ENCODE measurements at places on chromosomes 11 and 22. TPM values are rescaled to one million over a fixed set of nuclear protein-coding genes. Genes with fewer than 3 reads are reported as not detected.

The GPR83 gene
- not detected for total RNA-seq

DNA sequence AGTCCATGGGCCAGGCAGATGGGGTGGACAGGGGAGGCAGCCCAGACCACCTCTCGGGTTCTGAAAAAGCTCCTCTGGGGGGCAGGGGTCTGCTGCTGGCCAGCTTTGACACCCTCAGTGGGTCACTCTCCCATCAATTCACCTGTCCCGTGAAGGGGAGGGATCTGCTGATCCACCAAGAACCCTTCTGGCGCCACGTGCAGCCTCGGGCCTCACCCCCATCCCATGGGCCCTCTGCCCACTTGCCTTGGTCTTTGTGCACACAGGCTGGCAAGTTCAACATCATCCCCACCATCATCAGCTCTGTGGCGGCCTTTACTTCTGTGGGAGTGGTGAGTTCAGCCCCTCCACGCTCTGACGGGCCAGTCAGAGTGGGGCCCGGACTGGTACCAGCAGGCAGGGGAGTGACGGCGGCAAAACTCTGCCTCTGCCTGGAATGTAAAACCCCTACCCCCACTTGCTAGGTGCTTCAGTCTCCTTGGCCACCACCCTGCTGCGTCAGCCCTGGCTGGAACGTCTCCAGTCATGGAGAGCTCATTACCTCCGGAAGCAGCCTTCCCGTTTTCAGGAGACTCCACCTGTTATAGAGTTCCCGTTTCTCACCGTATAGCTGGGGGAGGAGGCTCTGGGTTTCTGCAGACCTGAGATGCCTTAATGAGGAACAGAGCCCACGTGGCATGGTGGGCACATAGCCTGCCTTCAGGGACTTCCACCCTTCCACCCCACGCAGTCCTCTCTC is 12.7 kb downstream of the PRG3 start:
- DNase-seq, result no peak

DNA sequence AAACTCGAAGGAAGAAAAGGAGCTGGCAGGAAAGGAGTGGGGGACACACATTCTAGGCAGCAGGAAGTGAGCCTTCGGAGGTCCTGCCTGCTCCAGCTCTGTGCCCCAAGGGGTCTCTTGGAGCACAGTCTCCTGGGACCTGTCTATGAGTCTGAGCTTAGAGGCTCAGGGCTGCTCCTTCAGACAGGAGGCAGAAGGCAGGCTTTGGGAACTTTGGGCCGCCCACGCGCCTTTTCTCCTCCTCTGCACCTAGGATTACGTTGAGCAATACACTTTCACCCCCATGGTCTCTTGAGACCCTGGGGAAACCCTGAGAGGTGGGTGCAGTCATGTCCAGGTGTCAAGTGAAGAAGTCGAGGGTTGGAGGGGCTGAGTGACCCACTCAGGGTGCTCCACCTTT is 965 bp downstream of the TCN2 start:
- DNase-seq, result no peak

The CSRP3 gene
- total RNA-seq, result not detected

- peak; percentile 75 for DNase-seq
These were observed 572 bp upstream of the APLP2 start for GRCh38 chr11:130068986-130069658.

The GP1BB gene
- total RNA-seq, result 2.1 TPM
